Left forelimb (tissue), 1 donor: ENCODE measurements at places on chromosomes 2 and 18.

DNA sequence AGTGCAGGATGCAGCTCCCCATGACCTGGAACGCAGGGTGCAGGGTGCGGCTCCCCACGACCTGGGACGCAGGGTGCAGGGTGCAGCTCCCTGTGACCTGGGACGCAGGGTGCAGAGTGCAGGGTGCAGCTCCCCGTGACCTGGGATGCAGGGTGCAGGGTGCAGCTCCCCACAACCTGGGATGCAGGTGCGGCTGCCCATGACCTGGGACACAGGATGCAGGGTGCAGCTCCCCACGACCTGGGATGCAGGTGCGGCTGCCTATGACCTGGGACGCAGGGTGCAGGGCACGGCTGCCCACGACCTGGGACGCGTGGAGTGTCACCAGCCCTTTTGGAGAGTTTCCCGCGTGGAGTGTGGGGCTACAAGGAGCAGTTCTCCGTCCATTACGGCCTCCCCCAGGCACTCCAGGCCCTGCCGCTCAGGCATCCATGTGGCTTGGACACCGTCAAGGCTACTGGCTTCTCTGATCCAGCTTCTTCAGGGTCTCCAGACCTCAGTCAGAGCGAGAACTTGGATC is 38.7 kb downstream of the PXDN start:
- DNase-seq = no peak

GRCh38 chr2:230575642-230576324 is 136.9 kb upstream of the CAB39 start:
- no peak for DNase-seq

DNA sequence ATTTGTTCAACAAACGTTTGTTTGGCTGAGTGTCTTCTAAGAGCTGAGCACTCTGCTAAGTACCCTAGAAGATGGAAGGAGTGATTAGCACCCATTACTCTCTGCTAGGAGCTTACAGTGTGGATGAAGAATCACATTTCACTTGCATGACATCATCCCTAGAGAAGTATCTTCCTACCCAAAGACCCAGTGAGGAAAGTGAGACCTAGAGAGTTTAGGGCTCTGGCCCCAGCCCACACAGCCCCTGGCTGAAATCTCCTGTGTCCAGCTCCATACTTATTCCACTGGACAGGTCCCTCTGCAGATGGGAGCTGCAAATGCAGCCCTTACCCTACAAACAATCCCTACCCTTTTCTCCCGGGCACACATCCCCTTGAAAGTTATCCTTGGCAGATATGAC is 26.8 kb upstream of the EPAS1 start:
- DNase-seq = no peak

DNA sequence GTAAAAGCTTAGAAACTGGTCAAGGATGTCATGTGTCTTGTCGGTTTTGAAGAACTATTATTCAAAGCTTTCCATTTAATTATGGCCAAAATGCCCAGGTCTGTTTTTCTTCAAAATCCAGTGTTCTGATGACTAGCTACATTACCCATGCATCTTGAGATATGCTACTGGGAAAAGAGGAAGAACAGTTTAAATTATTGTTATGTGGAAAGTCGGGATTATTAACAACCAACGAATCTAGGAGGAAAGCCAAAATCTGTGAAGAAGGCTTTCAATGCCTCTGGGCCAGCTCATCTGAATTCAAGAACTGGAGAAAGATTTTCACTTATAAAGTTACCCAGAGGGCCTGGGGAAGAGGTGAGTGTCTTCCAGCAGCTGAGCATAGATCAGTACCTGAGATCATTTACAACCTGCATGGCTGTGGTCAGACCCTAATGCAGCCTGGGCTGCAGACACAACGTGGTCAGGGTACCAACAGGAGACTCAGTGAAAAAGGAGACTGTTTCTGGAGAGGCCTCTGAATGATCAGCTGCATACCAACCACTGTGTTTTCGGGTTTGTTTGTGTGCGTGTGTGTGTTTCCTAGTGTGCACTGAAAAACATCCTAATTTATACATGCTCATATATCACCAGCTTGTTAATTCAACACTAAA is 308.5 kb downstream of the NRXN1 start:
- no peak for DNase-seq

- no peak for DNase-seq
Measured at GRCh38 chr2:226726546-226726945, 73.1 kb downstream of the IRS1 start.

DNA sequence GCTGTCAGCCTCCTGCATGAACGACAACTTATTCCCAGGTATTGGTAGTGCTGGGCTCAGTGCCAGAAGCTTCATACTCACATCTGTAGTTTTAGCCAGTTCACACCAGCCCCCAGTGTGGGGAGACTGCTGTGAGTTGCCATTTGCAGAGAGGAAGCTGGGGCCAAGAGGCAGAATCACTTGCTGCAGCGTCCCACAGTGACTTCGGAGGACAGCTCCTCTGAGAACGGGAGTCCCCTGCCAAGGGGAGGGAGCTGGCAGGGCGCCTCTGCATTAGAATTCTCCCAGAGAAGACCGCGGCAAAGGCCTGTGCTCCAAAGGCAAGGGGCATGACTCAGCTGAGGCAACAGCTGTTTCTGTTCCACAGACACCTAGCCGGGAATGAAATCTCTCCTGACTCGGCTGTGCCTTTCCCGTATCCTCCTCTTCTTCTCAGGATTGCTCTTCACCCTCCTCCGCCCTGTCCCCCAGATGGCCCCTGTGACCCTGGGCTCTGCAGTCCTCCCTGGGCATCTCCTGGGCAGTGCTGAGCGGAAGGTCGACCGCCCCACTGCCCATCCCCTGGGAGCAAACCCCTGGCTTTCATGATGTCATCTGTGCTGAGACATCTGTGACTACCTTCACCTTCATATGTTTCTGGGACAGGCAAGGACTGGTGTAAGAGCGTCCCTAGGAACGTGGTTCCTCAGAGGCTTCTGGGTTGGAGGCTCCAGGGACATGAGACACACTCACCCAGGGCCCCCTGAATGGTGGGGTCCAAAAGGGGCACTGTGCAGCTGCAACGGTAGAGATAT is 18.0 kb downstream of the MAL start:
- DNase-seq = peak; percentile 76

- no peak for DNase-seq
Measured at GRCh38 chr2:101160454-101160853, 9.3 kb upstream of the TBC1D8 start.
